WTC11 (cell line): ENCODE measurements at places on chromosomes 4 and X. TPM values are rescaled to one million over a fixed set of nuclear protein-coding genes. Genes with fewer than 3 reads are reported as not detected.

C4orf46 gene
- total RNA-seq = 18.1 to 20.6 TPM (median 20.4 TPM) in 3 replicates

GRCh38 chrX:117641913-117642656 lies 474.5 kb downstream of the KLHL13 start:
- no peaks in the 10 kb centered on the region; the same call in 1 of the 2 replicates for H3K27me3 ChIP-seq
- no peaks in the 10 kb centered on the region for H3K36me3 ChIP-seq
- no peaks in the 10 kb centered on the region for H3K4me1 ChIP-seq
- no peak for DNase-seq

DNA sequence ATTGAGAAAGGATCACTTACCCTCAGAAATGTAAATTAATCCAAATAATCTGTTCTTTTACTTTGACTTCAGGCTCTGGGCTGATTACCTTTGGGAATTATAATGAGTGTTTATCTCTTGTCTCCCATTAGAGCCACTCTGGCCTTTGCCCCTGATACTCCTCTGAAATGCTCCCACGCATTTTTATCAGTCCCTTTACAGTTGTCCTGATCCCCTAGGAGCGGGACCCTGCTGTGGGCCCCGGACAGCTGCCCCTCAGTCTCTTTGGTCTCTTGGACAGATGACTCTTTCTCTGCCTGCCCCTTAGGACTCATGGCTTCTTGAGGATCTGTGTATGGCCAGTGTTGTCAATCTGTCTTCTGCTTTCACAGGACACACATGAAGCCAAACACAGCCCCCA lies 1.0 kb upstream of the TRIM75 start:
- DNase-seq = no peak
- H3K4me1 ChIP-seq = peaks cover 13% of the 10 kb centered on the region
- no peaks in the 10 kb centered on the region for H3K36me3 ChIP-seq
- H3K27ac ChIP-seq = no peak overlapping the region

DNA sequence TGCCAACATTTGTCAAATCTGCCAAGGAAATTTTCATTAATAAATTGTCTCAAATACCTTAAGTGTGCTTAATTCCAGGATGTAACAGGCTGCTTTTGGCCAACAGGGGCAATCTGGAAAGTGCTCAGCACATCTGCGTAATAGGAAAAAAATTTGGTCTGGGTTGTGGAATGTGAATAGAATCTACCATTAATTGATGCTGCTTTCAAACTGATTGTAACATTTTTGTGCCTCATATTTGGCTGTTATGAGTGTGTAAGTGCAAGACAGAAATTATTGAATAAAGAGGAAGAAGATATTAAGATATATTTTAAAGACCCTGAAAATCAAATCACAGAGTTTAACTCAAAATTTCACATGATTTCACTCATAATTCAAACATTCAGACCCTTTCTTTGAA lies 41.1 kb downstream of the REELD1 start:
- DNase-seq = no peak
- H3K27ac ChIP-seq = no peak overlapping the region
- H3K4me3 ChIP-seq = no peak overlapping the region
- no peaks in the 10 kb centered on the region for H3K36me3 ChIP-seq
